ENCODE measurements at places on chromosomes 4 and X. TPM values are rescaled to one million over a fixed set of nuclear protein-coding genes. Genes with fewer than 3 reads are reported as not detected.

DNA sequence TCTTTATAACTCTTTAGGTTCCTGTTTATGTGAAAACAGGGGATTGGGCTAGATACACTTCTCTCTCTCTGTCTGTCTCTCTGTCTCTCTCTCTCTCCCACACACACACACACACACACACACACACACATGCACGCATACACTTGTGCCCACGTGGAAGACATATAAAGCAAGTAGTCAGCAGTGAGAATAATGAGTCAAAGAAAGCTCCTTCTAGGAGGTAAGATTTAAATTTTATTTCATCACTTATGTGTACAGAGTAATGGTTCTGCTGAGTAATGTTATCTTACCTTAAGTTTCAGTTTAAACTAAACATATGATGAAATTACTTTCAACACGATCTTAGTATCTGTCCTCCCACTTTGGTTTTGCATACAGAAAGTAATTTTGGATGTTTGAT lies 243.0 kb upstream of the TEX13A start:
- H3K4me3 ChIP-seq = no peak overlapping the region
- DNase-seq = no peak
- no peaks in the 10 kb centered on the region for H3K27me3 ChIP-seq
- H3K36me3 ChIP-seq = no peaks in the 10 kb centered on the region
- no peaks in the 10 kb centered on the region for H3K4me1 ChIP-seq
- H3K27ac ChIP-seq = no peak overlapping the region

DNA sequence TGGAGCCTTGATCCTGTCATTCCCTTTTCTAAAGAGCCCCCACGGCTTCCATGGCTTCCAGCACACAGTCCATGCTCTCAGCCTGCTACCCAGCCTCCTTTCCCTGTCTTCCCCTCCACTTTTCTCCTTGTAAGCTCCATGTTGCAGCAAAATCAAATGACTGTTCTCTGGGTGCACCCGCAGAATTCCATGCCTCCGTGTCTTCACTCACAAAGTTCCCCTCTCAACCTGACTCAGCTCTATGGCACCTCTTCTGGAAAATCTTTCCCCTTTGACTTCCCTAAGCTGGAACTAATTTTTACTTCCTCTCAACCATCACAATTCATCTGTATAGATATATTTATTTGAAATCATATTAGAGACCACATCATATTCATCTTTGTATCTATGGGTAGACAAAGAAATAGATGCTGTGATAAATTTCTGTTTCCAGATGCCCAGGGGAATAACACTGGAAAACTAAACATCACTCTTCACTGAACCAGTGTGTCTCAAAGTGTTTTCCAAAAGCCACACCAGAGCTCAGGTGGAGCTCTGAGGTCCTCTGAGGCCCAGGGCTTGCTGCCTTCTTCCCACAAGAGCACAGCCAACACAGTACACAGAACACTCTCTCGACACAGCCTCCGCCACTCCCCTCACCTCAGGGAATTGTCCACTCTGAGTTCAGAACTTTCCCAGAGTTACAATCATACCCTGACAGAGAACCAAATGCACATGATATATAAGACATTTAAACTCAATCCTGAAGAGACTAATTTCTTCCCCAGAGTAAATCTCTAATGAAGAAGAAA lies 3.3 kb downstream of the SETD7 start:
- no peaks in the 10 kb centered on the region for H3K36me3 ChIP-seq
- DNase-seq = peak; percentile 48
- H3K4me1 ChIP-seq = peaks cover 39% of the 10 kb centered on the region
- peak overlapping the region; percentile 50 for H3K27ac ChIP-seq
- H3K4me3 ChIP-seq = no peak overlapping the region
- H3K27me3 ChIP-seq = no peaks in the 10 kb centered on the region

GRCh38 chr4:158536833-158537232 lies 15.2 kb downstream of the RXFP1 start:
- no peak overlapping the region for H3K4me3 ChIP-seq
- DNase-seq = no peak
- H3K27ac ChIP-seq = no peak overlapping the region
- no peaks in the 10 kb centered on the region for H3K27me3 ChIP-seq

GRCh38 chr4:144374065-144374464 lies 233.5 kb upstream of the GYPA start:
- DNase-seq = no peak
- H3K4me1 ChIP-seq = no peaks in the 10 kb centered on the region
- H3K27ac ChIP-seq = no peak overlapping the region
- no peak overlapping the region for H3K4me3 ChIP-seq

GRCh38 chr4:158775091-158775651 lies 6.3 kb downstream of the FNIP2 start:
- DNase-seq = no peak
- H3K27ac ChIP-seq = peak overlapping the region; percentile 46
- peaks cover 45% of the 10 kb centered on the region for H3K4me1 ChIP-seq
- no peak overlapping the region for H3K4me3 ChIP-seq
- no peaks in the 10 kb centered on the region for H3K36me3 ChIP-seq

DNA sequence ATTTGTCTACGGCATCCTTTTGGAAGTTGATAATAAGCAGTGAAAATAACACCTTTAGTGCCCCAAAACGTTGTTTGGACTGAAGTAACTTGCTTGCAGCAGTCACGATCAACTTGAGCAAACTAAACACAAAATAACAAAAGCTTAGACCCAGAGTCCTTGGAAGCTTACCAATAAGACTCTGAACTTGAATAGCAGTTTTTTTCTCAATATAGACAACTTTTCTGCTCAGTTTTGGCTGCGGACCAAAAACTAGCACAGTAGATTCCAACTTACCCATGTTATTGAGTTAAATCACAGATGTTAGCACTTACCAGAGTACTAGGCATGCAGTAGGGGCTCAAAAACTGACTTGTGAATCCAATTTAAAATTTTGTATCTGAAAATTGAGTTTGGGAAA lies 746.9 kb downstream of the PCDH19 start:
- H3K36me3 ChIP-seq = no peaks in the 10 kb centered on the region
- no peak overlapping the region for H3K27ac ChIP-seq
- H3K4me1 ChIP-seq = no peaks in the 10 kb centered on the region
- DNase-seq = no peak
- no peaks in the 10 kb centered on the region for H3K27me3 ChIP-seq

- H3K27ac ChIP-seq = no peak overlapping the region
- DNase-seq = no peak
- H3K36me3 ChIP-seq = no peaks in the 10 kb centered on the region
Observed at GRCh38 chr4:180197471-180197870, 2045.7 kb upstream of the TENM3 start.

DNA sequence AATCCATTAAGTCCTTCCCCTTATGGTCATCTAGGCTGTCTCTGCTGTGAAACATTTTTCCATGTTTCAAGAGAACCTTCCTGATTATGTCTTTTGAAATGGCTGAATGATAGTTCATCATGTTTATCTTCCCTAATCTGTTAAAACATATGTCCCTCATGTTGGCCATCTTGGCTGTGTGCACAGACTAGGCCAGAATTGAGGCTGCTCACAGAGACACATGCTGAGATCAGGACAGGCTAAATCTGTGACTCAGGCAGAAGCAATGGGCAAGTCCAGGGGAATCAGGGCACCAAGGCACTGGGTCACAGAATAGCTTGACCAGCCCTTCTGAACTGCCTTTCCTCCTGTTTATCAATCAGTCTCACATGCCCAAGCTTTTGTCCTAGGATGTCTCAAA lies 78.3 kb downstream of the FHDC1 start:
- no peak for DNase-seq
- H3K36me3 ChIP-seq = no peaks in the 10 kb centered on the region
- no peak overlapping the region for H3K27ac ChIP-seq
- no peak overlapping the region for H3K4me3 ChIP-seq

DNA sequence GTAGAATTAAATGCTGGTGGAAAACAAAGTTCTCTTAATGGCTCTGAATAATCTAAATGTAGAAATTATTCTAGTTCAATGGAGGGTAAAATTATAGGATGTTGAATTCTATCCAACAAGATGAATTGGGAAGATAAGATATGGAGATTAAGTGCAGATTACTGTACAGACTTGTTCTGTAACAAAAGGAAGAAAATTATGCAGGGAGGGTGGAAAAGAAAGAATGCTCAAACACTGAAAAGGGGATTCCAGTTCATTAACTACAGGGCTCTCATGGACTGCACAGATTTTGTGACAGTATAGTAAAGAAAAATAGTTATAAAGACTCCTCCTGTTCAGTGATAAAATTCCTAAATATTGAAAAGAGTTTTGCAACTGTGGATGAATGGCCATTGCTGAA lies 1794.0 kb upstream of the PCDH7 start:
- no peaks in the 10 kb centered on the region for H3K36me3 ChIP-seq
- H3K4me1 ChIP-seq = no peaks in the 10 kb centered on the region
- DNase-seq = no peak
- H3K27me3 ChIP-seq = no peaks in the 10 kb centered on the region
- no peak overlapping the region for H3K4me3 ChIP-seq

DNA sequence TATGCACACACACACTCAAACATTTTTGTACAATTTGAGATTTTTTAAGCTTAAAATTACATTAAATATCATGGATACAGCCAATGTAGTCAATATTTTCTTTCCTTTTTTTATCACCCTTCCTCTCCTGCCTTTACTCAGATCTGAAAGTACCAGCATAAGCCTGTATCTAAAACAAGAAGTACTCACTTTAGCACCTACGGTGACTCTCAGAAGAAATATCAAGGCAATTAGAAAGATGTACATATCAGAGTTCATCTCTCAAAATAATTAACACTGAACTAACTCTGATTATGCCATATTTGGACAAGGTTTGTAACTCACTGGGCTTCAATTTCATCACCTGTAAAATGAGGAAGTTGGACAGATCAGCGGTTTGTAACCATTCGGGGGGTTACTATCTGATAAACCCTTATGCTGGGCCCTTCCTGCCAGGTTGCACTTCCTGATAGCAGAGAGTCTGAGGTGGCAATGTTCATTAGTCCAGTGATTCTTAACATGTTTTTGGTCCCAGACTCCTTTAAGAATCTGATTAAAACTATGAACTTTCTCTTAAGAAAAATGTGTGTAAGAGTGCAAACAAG lies 5.7 kb upstream of the GPR174 start:
- H3K27ac ChIP-seq = no peak overlapping the region
- H3K4me3 ChIP-seq = no peak overlapping the region
- H3K36me3 ChIP-seq = no peaks in the 10 kb centered on the region
- H3K27me3 ChIP-seq = no peaks in the 10 kb centered on the region
- DNase-seq = no peak

- no peaks in the 10 kb centered on the region for H3K4me1 ChIP-seq
- no peak overlapping the region for H3K4me3 ChIP-seq
- no peak for DNase-seq
Observed at GRCh38 chr4:43843501-43843900, 605.1 kb downstream of the KCTD8 start.

GRCh38 chr4:40621229-40621591 lies 8.5 kb downstream of the RBM47 start:
- no peaks in the 10 kb centered on the region for H3K27me3 ChIP-seq
- H3K4me3 ChIP-seq = no peak overlapping the region
- peak overlapping the region; percentile 50 for H3K27ac ChIP-seq
- DNase-seq = no peak
- peaks cover 16% of the 10 kb centered on the region for H3K4me1 ChIP-seq

DNA sequence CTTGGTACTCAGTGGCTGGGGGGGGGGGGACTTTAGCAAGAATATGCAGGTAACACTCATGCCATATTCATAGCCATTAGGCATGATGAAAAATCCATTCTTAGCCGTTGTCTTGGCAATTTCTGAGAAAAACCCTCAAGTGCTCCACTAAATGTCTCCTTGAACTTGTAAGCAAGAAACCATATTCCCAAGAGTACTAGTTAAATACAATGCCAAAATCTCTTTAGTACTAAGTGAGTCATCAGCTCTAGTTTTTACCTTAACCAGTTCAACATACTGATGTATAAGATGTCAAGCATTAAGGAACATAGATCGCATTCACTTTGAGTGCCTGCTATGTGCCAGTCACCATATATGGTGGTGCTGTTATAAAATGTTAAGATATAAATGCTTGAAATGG lies 27.5 kb downstream of the UBE2D3 start:
- H3K4me3 ChIP-seq = no peak overlapping the region
- no peak for DNase-seq
- H3K4me1 ChIP-seq = peaks cover 10% of the 10 kb centered on the region
- peaks cover 49% of the 10 kb centered on the region for H3K36me3 ChIP-seq
- H3K27ac ChIP-seq = no peak overlapping the region
- no peaks in the 10 kb centered on the region for H3K27me3 ChIP-seq

DNA sequence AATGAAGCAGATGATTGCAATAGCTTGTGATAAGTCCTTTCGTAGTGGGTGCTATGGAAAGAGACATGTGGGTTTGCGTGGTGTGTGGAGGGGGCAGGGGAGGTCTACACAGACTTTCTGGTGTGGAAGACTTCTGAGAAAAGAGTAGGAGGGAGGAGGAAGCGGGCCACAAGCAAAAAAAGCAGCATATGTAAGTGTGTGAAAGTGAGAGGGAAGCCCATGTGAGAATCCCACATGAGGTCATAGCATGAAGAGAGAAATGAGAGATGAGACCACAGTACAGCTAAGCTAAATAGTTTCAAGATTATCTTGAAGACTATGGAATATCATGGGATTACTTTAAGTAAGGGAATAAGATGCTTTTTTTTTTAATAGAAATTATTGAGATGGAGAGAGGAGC lies 2039.9 kb upstream of the TENM3 start:
- no peaks in the 10 kb centered on the region for H3K36me3 ChIP-seq
- H3K4me3 ChIP-seq = no peak overlapping the region
- H3K4me1 ChIP-seq = no peaks in the 10 kb centered on the region
- H3K27ac ChIP-seq = no peak overlapping the region
- H3K27me3 ChIP-seq = no peaks in the 10 kb centered on the region
- DNase-seq = no peak

GRCh38 chrX:23883737-23884354 lies 23.9 kb downstream of the APOO start:
- no peak overlapping the region for H3K4me3 ChIP-seq
- no peaks in the 10 kb centered on the region for H3K4me1 ChIP-seq
- no peaks in the 10 kb centered on the region for H3K36me3 ChIP-seq
- no peak overlapping the region for H3K27ac ChIP-seq

- no peak for DNase-seq
- H3K27me3 ChIP-seq = no peaks in the 10 kb centered on the region
- H3K4me1 ChIP-seq = no peaks in the 10 kb centered on the region
- no peak overlapping the region for H3K4me3 ChIP-seq
- no peak overlapping the region for H3K27ac ChIP-seq
Observed at GRCh38 chrX:50117476-50117875, 83.3 kb downstream of the AKAP4 start.

The FABP2 gene
- total RNA-seq = not detected

The BGN gene
- 13.0 TPM for total RNA-seq

The GAGE12J gene
- total RNA-seq = not detected

The TIGD4 gene
- total RNA-seq = 2.5 TPM

The KLHL13 gene
- total RNA-seq = 2.2 TPM

Data from upper lobe of left lung (tissue), 6 donors.